ENCODE measurements at places on chromosomes 4 and X. TPM values are rescaled to one million over a fixed set of nuclear protein-coding genes. Genes with fewer than 3 reads are reported as not detected.

LAMP2 gene
- 78.4 TPM for polyA plus RNA-seq

PDE5A gene
- 2.6 TPM for polyA plus RNA-seq

LIAS gene
- polyA plus RNA-seq, result 16.4 TPM

DUSP21 gene
- polyA plus RNA-seq, result not detected

RIBC1 gene
- polyA plus RNA-seq, result 0.62 TPM

FRG1 gene
- 55.1 TPM for polyA plus RNA-seq

CT47B1 gene
- polyA plus RNA-seq, result not detected

GSX2 gene
- not detected for polyA plus RNA-seq

ALAS2 gene
- not detected for polyA plus RNA-seq

EREG gene
- polyA plus RNA-seq, result not detected

CXXC4 gene
- polyA plus RNA-seq, result not detected

XAGE1A gene
- polyA plus RNA-seq, result not detected

CWH43 gene
- polyA plus RNA-seq, result not detected

OPRPN gene
- polyA plus RNA-seq, result not detected

SLC4A4 gene
- polyA plus RNA-seq, result not detected

ERVMER34-1 gene
- not detected for polyA plus RNA-seq

ERAS gene
- polyA plus RNA-seq, result not detected

TRAM1L1 gene
- polyA plus RNA-seq, result not detected
